Pons (tissue), 1 donor: ENCODE measurements at places on chromosomes 5 and 9.

DNA sequence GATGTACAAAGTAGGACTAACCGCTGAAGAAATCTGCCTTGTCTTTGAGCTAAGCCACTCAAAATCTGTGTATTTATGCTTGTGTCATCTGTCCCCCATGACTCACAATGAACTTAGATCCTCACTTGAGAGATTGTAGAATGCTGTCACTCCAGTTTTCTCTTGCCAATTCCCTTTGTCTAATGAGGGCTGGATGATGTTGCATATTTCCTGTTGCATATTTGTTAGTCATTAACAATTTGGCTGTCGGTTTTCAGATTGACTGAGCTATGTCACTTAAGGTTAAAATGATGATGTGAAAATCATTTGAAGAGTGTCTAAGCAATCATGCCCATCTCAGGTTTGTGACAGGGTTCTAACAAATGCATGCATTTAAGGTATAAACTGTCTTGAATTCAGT lies 481.7 kb downstream of the CDH10 start:
- DNase-seq = no peak

GRCh38 chr9:15069106-15069505 lies 158.9 kb upstream of the FREM1 start:
- DNase-seq = no peak

- no peak for DNase-seq
These were observed 103.2 kb downstream of the PDE4D start for GRCh38 chr5:59790376-59790775.

- DNase-seq = no peak
These were observed 1446.4 kb upstream of the WWC1 start for GRCh38 chr5:166845044-166845443.

DNA sequence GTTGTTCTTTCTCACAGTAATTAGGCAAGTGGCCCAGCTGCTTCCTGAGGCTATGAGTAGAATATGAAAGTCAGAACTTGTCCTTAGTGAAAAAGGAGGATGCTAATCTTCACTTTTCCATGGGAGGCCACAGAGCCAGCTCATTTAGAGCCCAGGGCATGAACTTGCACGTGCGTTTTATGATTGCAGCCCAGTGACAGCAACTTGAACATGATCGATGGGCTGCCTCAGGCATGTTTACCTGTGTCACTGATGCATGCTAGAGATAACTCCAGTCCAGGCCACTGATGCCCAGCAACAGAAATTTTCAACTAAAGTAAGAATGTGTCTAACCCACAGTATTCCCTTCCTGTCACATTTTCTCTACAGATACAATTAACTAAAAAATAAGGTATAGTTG lies 179.3 kb downstream of the CTNND2 start:
- no peak for DNase-seq

DNA sequence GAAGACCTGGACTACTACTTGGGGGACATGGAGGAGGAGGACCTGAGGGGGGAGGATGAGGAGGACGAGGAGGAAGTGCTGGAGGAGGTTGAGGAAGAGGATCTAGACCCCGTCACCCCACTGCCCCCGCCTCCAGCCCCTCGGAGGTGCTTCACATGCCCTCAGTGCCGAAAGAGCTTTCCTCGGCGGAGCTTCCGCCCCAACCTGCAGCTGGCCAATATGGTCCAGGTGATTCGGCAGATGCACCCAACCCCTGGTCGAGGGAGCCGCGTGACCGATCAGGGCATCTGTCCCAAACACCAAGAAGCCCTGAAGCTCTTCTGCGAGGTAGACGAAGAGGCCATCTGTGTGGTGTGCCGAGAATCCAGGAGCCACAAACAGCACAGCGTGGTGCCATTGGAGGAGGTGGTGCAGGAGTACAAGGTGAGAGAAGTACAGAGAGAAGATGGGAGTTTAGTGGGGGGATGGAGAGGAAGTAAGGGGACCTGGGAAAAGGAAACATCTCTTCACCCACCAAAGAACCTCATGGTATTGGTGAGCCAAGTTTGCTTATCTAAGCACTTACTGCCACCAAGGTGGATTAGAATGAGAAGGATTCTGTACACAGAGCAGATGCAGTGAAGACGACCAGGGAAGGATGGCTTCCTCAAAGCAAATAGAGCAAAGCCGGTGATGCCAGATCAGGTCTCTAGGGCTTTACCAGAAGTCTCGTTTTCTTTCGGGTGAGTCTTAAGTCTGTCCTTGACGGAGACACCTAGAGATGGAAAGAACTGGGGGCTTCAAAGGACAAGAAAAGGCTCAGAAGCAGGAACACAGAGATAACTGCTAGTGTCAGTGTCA lies 1.5 kb downstream of the TRIM41 start:
- DNase-seq = no peak

GRCh38 chr9:101485924-101486692 lies 47.5 kb upstream of the RNF20 start:
- DNase-seq = peak; percentile 46

- no peak for DNase-seq
These were observed 476 bp upstream of the DTWD2 start for GRCh38 chr5:118988866-118989180.
